Cardiac fibroblast (primary cell): ENCODE measurements at places on chromosomes 3 and 15.

GRCh38 chr15:69686626-69687025, 234.0 kb downstream of the RPLP1 start:
- no peak for DNase-seq

- no peak for DNase-seq
Measured at GRCh38 chr3:42717306-42717705, 14.7 kb upstream of the HHATL start.

GRCh38 chr3:117736846-117737245, 1027.3 kb downstream of the TUSC7 start:
- DNase-seq = peak; percentile 8

GRCh38 chr3:40768536-40768935, 243.8 kb downstream of the ZNF621 start:
- DNase-seq = no peak

DNA sequence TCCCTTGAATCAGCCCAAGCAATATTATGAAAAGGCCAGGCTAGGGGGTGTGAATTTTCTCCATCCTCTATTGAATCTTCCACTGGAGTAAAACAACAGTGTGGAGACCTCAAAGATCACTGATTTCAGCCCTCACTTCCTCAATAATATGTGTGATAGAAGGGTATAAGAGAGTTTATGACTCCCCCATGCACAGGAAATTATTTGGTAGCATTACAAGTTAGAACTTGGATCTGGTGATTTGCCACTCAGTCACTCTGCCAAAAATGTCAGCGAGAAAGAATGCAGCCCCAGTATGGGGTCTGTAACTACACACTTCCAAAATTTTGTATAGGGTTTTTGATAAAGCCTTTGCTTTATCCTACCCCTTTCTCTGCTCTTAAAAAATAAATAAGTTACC, 81.0 kb upstream of the KCNMB2 start:
- DNase-seq = no peak

GRCh38 chr3:111787556-111788463, 71.3 kb upstream of the PHLDB2 start:
- no peak for DNase-seq

- no peak for DNase-seq
Measured at GRCh38 chr3:13787533-13788132, 92.2 kb downstream of the WNT7A start.

GRCh38 chr15:101277943-101278564, 769 bp upstream of the SELENOS start:
- no peak for DNase-seq

GRCh38 chr3:52714335-52715302, 8.7 kb downstream of the SPCS1 start:
- DNase-seq = no peak

DNA sequence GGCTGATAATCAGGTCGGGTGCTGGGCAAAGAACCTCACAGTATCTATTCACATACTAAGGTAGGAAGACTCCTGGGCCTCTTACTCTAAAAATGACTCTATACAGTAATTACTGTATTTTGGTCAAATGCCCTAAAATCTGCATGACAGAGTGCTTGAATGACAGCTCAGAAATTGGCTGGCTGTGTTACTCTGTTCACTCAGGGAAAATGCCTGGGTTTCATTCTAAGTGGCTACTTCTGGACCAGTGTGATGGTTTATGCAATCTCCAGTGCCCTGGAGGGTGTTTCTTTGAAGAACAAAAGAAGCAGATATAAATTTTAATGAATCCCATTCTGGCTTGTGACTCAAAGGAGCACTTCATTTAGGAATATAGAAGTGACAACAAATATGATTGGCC, 2.2 kb downstream of the GABRR3 start:
- DNase-seq = no peak

DNA sequence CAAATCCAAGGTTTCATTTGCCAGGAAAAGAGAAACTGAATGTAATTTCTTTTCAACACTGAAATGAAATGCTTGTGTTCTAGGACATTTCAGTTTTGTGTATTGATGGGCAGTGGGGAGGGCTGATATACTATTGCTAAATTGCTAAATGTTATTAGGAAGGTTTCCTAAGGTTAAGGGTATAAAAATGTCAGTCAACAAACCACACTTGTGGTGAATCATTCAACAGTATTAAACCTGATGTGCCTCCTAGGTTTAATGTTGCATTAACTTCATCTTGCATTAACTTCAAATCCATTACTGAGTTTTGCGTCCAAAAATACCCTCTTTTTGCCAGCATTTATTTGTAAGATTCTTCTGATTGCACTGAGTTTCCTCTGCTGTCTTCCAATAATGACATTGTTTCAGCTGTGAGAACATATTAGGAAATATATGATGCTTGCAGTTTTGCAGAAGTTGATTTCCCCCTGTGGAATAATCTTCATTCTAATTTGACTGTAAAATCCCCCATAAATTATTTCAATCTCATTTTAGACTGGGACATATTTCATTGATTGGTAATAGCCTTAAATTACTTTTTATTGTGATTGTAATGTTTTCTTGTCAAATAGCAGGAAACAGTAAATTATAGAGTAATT, 758.3 kb downstream of the GBE1 start:
- no peak for DNase-seq

DNA sequence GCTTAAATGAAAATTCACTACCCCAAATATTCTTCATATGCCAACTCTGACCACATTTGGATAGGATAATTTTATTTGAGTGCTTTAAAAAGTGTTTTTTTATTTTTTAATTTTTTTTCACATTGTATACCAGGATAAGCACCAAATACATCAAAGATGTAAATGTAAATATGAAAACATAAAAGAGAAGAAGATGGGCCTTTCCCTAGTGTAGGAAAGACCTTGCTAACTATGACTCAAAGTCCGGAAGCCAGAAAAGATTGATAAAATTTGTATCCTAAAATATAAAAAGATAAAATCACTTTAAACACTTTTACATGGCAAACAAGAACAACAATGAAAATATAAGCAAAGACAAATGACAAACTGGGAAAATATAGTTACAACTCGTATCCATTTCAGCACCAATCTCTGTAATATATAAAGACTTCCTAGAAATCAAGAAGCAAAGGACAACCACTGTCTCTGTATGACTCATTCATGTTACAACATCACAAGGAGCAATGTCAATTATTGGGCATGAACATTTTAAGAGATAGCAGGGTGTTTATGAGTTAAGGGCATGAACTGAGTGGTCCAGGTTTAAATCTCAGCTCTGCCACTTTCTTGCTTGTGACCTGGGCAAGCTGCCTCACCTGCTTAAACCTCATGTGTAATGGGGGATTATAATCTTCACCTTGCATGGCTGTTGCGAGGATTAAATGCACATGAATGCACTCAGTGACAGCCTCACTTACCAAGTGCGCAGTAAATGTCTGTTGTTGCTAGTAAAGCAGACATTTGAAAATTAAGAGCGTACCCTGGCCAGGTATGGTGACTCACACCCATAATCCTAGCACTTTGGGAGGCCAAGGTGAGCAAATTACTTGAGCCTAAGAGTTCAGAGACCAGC, 25.3 kb upstream of the ARHGEF3 start:
- peak; percentile 39 for DNase-seq

- no peak for DNase-seq
Measured at GRCh38 chr3:140277886-140278285, 342.9 kb downstream of the CLSTN2 start.

GRCh38 chr3:127455541-127456450, 134.7 kb downstream of the TPRA1 start:
- peak; percentile 49 for DNase-seq

DNA sequence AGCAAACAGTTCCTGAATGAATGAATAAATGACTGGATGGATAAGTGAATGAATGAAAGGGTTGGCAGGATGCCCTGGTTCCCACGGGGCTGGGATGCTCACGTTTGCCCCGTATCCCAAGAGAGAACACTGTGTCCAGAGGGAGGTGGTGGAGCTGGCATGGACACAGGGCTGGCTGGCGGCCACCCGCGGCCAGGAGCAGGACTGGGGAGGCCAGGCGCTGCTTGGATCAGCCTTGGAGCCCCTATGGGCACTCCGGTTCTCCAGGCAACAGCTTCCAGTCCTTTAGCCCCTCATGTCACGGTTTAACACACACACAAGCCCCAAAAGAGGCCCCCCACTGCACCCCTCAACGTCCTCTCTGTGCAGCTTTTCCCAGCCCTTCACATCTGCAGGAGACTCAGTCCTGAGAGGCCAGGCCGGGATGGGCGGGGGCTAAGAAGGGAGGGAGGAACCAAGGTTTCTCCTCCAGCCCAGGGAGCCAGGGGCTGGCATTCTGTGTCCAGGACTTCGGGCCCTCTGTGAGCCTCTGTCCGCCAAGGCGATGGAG, 86.0 kb upstream of the ALDH1L1 start:
- peak; percentile 61 for DNase-seq

DNA sequence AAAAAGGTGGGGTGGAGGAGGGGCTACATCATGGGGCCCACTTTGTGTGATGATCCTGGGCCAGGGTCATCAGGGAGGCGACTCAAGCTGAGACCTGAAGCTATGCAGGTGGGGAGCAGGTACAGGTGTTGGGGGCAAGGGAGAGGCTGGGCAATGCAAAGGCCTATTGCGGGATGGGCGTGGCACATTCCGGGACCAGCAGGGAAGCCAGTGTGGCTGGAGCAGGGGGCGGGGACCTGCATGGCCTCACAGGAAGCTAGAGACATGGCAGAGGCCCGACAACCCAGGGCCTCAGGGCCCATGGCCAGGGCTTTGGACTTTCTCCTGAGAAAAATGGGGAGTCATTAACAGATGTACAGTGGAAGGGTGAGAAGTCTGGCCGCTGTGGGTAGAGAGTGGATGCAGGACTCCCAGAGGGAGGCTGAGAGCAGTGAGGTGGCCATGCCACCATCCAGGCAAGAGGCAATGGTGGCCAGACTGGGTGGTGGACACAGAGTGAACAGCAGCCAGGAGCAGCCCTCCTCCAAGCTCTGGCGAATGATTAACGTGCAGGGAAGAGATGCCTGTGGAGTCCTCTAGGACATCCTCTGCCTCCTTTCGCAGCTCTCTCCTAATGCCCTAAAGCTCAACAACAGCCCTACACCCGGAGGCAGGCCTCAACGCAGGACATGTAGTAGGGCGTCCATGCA, 122.6 kb upstream of the ATP2B2 start:
- no peak for DNase-seq

- peak; percentile 59 for DNase-seq
Measured at GRCh38 chr15:89654301-89654761, 936 bp downstream of the KIF7 start.

DNA sequence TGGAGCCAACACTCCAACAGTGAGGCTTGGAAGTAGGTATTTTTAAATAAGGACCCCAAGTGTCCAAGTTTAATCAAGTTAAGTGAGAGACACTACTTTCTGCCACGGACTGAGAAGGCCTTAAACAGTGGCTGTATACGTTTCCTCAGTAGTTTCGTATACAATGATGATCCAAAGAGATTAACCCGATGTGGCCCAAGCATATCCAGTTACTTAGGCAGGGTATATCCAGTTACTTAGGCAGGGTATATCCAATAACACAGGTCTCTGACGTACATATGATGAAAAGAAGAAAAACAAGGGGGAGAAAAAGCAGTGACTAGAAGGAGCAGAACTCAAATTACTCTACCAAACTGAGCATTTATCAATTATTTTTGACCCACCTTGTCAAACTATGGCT, 591.4 kb downstream of the FOXP1 start:
- no peak for DNase-seq

DNA sequence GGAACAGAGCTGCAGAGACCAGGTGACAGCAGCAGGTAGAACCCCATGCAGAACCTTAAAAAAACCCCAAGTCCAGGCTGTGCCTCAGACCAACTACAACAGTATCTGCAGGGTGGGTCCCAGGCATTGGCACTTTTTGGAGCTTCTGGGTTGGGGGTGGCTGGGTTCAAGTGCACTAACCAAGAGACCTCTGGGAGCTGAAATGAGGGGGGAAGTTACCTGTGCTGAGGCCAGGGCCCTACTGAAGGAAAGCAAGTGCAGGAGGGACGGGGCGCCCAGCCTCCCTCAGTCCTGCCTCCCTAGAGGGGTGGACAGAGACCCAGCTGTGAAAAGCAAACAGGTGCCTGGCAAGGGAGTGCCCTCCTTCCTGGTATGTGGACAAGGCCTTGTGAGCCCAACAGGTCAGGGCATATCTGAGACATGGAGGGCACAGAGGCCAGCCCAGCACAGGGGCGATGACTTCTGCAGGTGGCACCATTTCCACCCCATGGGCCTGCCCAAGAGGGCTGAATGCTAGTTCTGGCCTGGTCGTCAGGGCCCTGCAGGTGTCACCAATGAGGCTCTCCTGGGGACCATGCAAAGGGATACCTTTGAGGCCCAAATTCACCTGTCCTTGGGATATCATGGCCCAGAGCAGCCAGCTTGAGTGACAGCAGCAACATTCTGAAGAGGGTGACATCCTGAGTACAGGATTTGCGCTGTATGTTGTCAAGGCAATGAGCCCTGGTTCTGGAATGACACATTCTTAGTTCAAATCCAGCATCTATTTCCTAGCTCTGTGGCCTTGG, 18.7 kb downstream of the CTSH start:
- no peak for DNase-seq

DNA sequence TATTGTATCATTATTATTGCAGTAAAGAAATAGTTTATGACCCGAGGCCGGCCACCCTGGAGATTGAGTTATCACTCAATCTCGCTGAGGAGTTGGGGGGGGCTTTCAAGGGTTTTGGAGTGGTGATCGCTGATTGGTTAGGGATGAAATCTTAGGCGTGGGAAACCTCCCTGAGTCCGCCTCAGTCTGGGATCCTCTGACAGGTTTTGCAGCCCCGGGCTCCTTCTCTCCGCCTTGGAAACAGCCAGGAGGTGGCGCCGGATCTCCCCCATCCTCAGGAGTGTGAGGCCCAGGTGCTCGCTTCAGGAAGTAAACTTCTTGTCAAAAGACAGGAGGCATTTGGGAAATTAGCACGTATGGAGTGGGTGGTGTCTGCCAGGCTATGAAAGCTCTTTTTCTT, 41.1 kb upstream of the SEC61A1 start:
- DNase-seq = peak; percentile 26
